Chondrocyte (in vitro differentiated cells): ENCODE measurements at places on chromosomes 2 and 18. TPM values are rescaled to one million over a fixed set of nuclear protein-coding genes. Genes with fewer than 3 reads are reported as not detected.

Gene GNLY
- total RNA-seq: not detected in 3 replicates

Gene DNAH6
- 0.12 TPM in 1 of 3 replicates, not detected in the others for total RNA-seq

Gene HDHD2
- total RNA-seq: 16.7 to 17.7 TPM (median 16.8 TPM) in 3 replicates

Gene ERBB4
- 0.77 to 4.1 TPM (median 1.3 TPM) in 3 replicates for total RNA-seq

Gene WNT10A
- total RNA-seq: not detected in 3 replicates

Gene NOTO
- not detected in 3 replicates for total RNA-seq

- DNase-seq: no peak
These were observed 101.5 kb downstream of the ZNF521 start for GRCh38 chr18:25250474-25250851.

- DNase-seq: no peak
These were observed 41.7 kb downstream of the FRZB start for GRCh38 chr2:182824767-182825158.

- no peak for DNase-seq
These were observed 205.3 kb upstream of the ST6GAL2 start for GRCh38 chr2:107091163-107091864.

DNA sequence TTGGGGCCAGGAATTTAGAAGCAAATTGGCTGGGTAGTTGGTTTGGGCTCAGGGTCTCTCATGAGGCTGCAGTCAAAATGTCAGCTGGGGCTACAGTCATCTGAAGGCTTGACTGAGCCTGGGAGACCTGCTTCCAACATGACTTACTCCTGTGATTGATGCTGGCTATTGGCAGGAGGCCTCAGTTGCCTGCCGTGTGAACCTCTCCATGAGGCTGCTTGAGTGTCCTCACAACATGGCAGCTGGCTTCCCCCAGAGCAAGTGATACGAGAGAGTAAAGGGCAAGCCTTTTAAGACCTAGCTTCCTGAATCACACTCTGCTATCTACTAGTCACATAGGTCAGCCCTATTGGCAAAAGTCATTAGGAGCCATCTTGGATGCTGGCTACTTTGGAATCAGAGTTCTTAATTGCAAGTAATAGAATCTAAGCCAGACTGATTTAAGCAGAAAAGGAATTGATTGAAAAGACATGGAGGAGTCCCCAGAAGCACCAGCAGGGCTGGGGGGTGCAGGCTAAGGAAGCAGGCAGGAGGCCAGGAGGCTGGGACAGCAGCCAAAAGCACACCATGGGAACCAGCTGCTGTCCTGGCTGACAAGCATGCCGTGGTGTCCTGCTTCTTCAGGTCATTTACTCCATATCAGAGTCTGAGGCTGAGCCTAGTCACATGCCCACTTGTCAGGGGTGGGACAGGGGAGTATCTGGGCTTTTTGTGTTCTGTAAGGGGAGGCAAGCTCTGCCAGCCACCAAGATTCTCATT lies 7.8 kb upstream of the GIGYF2 start:
- no peak for DNase-seq

GRCh38 chr2:73986085-73986681 lies 1.5 kb downstream of the TET3 start:
- no peak for DNase-seq

GRCh38 chr2:193580176-193580950 lies 1385.6 kb upstream of the TMEFF2 start:
- no peak for DNase-seq

GRCh38 chr2:21627938-21628337 lies 504.2 kb downstream of the TDRD15 start:
- no peak for DNase-seq

DNA sequence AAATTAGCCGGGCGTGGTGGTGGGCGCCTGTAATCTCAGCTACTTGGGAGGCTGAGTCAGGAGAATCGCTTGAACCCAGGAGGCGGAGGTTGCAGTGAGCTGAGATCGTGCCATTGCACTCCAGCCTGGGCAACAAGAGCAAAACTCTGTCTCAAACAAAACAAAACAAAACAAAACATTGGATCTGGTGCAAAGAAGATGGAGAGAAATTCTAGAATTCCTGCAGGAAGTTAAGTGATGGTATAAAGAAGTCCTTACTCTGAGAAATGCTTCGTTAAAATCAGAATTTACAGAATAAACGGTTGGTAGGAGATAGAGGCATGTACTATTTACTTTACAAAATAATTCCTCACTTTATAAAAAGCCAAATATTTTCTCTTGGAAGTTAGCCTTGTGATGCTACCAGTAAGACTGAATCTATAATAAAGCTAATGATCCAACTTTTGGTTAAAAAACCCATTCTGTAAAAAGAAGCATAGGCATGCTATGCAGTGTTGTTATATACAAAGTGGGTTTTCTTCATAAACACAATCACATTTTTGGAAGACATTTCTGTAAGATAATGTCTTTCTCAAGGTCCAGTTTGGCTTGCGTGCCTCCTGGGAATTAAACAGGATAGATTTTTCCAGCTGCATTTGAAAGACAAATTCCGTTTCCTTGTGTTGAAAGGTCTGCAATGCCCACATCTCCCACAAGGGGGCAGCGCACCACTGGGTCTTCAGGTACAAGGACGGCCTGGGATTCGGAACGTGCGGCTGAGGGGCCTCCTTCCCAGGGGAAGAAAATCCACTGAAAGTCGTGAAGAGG lies 35.6 kb upstream of the PNO1 start:
- DNase-seq: no peak

DNA sequence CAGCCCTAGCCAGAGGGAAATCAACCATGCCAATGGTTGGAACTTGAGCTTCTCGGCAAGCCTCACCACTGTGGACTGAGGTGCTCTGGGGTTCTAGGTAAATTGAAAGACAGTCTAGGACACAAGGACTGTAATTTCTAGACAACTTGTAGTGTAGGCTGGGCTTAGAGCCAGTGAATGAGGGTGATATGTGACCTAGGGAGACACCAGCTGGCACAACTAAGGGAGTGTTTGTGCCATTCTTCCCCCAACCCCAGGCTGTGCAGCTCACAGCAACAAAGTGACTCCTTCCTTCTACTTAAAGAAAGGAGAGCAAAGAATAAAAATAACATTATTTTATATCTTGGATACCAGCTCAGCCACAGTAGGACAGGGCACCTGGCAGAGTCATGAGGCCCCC lies 1690.7 kb upstream of the TMEFF2 start:
- DNase-seq: no peak

DNA sequence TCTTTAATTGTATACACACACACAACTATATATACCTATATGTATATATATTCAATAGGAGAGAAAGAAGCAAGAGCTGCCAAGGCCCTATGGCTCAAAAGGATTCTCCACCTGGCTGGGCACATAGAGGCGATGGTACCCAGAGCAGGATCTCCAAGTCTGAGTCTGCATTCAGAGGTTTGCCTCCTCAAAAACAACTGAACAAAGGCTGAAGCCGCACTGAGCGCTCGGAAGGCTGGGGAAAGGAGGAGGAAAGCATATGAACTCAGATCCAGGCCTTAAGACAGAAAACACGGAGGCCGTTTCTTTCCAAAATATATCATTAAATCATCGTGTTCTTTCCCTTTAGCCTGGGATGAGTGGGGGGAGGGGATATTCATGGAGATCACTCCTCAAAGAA lies 3.6 kb downstream of the HOXD12 start:
- DNase-seq: no peak

- no peak for DNase-seq
These were observed 126.1 kb downstream of the FAM161A start for GRCh38 chr2:61727746-61728145.

- no peak for DNase-seq
These were observed 40.6 kb downstream of the BOLA3 start for GRCh38 chr2:74107071-74107470.

GRCh38 chr2:15273452-15273851 lies 287.7 kb downstream of the NBAS start:
- DNase-seq: no peak

- no peak for DNase-seq
These were observed 443.7 kb downstream of the TNS1 start for GRCh38 chr2:217559084-217559483.

DNA sequence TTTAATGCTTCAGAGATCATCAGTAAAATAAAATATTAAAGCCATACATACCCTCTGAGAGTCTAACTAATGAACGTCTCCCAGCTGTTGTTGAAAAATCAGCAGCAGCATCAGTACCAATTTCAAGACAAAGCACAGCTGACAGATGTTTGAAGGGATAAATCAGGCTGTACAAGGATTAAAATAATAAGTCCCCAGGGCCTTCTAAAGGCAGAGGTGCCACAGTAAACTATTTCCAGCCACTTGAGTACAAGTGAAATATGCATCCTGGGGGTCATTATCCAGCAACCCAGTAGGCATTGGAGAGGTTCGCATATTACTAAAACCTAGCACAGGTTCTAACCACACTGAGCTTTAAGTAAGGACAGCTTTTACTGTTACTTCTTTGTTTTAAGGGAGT lies 76.9 kb downstream of the NXPH2 start:
- DNase-seq: no peak

DNA sequence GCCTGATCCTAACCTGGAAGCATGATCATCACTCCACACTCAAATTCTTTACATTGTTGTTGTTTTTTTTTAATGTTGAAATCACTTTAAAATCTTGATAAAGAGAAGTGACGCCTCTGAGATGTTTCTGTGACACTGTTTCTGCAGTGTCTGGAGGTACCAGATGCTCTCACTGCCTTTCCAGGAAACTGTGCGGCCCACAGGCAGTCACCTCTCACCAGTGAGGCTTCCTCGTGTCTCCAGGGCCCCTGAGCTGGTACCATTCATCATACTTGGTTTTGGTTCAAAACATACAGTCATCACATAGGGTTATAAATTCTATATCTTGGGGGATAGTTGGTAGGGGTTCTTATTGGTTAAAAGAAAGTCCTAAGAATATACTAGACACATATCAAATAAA lies 10.1 kb upstream of the ID2 start:
- no peak for DNase-seq

DNA sequence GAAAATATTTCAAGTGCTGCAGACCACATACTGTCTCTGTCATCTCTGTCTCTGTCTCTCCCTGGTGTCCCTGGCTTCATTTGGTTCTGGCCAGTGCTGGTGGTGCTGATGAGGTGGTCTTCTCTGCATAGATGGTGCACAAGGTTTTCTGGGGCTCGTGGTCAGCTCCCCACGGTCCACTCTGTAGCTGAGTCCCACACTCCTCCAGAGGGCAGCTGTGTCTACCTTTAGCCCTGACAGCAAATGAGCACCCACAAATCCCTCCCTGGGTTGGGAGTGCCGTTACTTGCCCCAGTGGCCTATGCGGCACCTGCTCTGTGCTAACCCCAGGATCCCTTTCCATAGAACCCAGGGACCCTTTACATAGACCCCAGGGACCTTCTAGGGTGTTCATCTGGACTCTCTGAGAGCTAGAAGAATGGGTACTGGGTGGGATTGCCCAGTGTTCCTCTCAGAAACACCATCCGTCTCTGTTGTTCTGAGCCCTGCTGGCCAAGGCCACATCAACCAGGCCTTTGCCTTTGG lies 129.3 kb downstream of the CAPN13 start:
- DNase-seq: no peak

DNA sequence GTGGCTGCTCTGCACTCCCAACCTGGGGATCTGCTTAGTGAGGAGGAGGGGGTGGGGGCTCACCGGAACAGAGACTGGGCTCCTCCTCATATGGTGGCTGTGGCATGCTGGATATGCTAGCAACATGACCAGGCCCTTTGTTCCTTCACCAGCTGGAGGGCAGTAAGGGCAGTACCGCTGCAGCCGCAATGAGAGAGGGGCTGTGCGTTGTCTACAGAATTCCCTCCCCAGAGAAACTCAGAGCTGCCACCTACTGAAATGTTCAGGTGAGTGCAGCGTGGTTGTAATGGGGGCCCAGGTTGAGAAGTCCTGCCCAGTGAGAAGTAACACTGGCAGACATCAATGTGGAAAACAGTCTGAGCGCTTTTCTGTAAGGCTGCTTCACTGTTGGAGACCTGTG lies 1211.9 kb upstream of the NXPH2 start:
- no peak for DNase-seq

- DNase-seq: no peak
These were observed 49.0 kb upstream of the TWSG1 start for GRCh38 chr18:9285604-9286003.

DNA sequence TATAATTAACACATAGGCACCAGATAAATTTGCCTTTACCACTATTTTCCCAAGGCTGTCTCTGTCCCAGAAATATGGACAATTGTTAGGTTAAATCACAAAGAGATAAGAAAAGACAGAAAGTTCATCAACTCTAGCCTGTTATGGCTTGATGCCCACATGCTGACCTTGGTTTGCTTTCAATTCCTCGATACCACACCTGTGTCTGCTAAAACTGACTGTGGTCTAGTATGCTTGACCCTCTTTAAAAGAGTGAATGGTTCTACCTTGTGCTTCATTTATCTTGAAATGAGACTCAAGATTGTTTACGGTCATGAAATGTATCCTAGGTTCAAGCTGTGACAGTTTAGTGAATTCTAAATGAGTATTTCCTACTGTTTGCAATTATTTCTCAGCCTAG lies 909.0 kb upstream of the LRRTM1 start:
- DNase-seq: no peak

- DNase-seq: no peak
These were observed 208.7 kb downstream of the CYP26B1 start for GRCh38 chr2:71938659-71939587.

DNA sequence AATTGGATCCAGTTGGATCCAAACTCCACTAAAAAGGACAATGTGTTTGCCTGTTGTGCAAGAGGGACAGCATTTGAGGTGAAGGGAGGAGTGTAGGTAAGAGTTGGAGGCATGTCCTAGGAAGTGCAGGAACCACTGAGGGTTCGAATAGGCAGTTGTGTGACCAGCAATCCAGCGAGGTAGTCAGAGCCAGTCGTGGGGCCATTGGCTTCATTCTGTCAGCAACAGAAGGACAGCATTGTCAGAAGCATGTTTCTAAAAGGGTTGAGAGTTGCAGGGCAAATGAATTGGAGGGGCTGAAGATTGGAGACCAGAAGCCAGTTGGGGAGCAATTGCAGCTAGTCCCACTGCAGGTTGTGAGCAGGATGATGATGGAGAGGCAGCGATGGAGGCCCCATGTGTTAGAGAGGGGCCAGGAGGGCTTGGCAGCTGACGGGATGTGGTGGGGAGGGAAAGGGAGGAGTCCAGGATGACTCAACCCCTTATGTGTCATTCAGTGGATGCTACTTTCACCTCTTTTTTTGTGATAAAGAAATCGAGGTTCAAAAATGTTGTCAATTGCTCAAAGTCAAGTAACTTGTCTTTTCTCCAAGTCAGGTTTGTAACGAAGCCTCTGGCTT lies 96.7 kb upstream of the SIX3 start:
- no peak for DNase-seq

DNA sequence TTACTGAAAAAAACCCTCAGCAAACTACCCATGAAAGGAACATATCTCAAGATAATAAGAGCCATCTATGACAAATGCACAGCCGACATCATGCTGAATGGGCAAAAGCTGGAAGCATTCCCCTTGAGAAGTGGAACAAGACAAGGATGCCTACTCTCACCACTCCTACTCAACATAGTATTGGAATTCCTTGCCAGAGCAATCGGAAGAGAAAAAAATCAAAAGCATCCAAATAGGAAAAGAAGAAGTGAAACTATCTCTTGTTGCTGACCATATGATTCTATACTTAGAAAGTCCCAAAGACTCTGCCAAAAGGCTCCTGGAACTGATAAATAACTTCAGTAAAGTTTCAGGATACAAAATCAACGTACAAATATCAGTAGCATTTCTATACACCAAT lies 40.6 kb upstream of the MSTN start:
- DNase-seq: no peak
